ENCODE measurements at places on chromosomes 3 and 15. TPM values are rescaled to one million over a fixed set of nuclear protein-coding genes. Genes with fewer than 3 reads are reported as not detected.

DNA sequence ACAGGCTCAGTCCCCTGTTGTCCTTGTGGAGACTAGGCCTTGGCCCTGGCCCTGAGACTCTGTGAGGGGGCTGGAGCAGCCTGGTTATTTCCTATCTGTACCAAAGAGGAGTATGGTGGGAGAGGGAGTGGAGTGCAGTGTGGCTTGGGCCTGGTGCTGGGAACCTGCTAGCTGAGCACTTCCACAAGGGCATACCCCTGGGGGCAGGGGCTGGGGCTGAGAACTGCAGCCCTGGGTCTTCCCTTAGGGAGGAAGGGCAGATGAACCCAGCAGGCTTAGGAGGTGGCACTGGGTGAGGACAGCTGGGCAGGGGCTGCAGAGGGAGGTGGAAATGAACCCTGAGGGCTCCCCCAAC lies 3.5 kb upstream of the CHST14 start:
- DNase-seq = no peak

GRCh38 chr3:102573483-102574028 lies 138.7 kb downstream of the ZPLD1 start:
- no peak for DNase-seq

The NR2E3 gene
- not detected for total RNA-seq

DNA sequence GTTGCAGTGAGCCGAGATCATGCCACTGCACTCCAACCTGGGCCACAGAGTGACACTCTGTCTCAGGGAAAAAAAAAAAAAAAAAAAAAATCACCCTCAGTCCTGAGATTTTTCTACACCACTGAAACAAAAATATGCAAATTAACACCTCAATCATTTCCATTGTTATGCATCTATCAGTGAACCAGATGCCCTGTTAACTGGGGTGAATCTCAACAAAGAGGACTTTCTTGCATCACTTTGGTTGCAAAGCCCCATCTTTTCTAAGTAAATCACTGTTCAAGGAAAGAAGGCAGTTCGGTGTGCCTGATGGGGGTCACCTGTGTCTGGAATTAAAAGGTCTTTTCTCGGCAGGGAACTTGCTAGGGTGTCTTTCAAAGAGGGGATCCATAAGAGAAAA lies 421.6 kb downstream of the EPHB1 start:
- DNase-seq = no peak

The AADACL2 gene
- not detected for total RNA-seq

DNA sequence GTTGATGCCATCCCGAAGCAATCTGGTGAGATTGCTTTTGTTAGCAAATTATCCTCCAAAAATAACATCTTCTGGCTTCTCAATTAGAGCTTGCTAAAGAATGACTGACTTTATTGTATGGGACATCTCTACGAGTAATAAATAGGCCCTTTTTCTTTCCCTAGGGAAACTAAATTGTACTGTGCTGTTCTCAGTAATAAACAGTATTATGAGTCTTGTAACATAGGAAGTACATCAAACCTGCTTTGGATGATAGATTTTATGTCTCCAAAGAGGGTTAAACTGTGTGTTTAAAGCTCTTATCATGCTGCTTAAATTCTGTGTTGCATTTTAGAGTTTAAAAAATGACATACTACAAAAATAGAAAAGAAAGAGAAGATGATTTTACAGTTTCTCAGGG lies 153.4 kb upstream of the THRB start:
- DNase-seq = no peak

- no peak for DNase-seq
These were observed 34.5 kb upstream of the SKOR1 start for GRCh38 chr15:67790610-67791319.

DNA sequence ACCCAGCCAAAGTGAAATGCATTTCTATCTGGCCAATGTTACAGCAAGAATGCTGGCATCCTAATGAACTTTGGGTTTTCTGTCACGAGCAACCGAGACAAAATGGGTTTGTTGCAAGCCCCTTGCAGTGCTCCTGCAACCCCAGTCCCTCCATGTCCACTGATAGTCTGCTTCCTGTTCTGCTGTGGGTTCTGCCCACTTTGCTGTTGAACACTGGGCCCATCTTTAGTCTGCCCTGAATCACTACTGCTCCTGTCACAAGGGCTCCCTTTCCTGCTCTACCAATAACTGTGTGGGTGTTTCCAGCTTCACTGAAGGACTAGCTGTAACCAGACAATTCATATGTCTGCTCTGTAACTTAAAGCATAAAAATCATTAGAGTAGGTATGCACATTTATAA lies 12.7 kb upstream of the OXSR1 start:
- no peak for DNase-seq

The MEX3B gene
- 2.5 TPM for total RNA-seq

- DNase-seq = peak; percentile 24
These were observed 38.2 kb downstream of the CORO2B start for GRCh38 chr15:68617001-68617400.

The TMEM266 gene
- not detected for total RNA-seq

- no peak for DNase-seq
These were observed 689.7 kb upstream of the BCHE start for GRCh38 chr3:166526881-166527280.

DNA sequence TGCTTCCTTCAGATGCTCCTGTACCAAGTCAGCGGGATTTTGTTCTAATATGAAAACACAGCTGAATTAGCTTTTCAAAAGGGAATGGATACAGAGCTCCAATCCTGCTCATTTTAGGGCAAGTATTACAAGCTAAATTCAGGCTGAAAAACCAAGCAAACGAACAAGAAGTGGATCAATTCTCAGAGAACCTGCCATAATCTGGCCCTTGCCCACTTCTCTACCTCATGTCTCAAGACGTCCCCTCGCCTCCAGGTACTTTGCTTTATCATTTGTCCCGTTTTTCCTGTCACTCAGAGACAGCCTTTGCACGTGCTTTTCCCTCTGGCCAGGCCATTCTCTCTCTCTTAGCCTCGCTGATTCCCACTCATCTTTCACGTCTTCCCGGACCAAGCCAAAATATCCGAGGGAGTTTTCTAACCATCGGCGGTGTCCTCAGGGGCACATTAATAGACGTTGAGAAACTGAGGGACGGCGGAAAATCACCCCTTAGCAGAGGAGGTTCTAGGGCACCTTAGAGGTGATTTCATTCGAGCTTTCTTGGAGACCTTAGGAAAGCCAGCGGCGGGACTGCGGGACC lies 654 bp downstream of the SUSD5 start:
- DNase-seq = no peak

The TM4SF1 gene
- total RNA-seq = 103 TPM

The TRH gene
- total RNA-seq = not detected

The SLC24A5 gene
- total RNA-seq = not detected

- no peak for DNase-seq
These were observed 63.8 kb upstream of the EPHB3 start for GRCh38 chr3:184497804-184498203.

GRCh38 chr3:127482216-127483004 lies 108.1 kb downstream of the TPRA1 start:
- no peak for DNase-seq

DNA sequence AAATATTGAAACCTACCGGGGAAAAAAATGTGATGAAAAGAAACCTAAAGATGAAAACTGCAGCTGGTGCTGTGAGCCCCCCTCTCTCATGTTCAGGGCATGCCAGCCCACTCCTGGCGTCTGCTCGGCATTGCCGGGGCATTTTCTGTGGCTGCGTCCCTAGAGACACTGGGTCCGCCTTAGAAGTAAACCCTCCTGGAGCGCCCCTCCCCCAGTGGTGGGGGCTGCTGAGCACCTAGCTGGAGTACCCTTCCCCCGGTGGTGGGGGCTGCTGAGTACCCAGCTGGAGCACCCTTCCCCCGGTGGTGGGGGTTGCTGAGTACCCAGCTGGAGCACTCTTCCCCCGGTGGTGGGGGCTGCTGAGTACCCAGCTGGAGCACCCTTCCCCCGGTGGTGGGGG lies 24.5 kb upstream of the GABRA5 start:
- DNase-seq = no peak

DNA sequence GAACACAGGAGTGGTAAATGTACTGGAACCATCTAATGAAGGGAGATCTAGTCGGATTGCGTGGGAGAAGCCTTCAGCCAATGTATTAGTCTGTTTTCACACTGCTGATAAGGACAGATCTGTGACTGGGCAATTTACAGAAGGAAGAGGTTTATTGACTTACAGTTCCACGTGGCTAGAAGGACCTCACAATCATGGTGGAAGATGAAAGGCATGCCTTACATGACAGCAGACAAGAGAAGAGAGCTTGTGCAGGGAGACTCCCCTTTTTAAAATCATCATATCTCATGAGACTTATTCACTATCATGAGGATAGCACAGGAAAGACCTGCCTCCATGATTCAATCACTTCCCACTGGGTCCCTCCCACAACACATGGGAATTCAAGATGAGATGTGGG lies 17.0 kb downstream of the HRG start:
- no peak for DNase-seq

The LRRIQ4 gene
- not detected for total RNA-seq

- DNase-seq = no peak
These were observed 9.8 kb downstream of the RPL15 start for GRCh38 chr3:23926736-23927135.

DNA sequence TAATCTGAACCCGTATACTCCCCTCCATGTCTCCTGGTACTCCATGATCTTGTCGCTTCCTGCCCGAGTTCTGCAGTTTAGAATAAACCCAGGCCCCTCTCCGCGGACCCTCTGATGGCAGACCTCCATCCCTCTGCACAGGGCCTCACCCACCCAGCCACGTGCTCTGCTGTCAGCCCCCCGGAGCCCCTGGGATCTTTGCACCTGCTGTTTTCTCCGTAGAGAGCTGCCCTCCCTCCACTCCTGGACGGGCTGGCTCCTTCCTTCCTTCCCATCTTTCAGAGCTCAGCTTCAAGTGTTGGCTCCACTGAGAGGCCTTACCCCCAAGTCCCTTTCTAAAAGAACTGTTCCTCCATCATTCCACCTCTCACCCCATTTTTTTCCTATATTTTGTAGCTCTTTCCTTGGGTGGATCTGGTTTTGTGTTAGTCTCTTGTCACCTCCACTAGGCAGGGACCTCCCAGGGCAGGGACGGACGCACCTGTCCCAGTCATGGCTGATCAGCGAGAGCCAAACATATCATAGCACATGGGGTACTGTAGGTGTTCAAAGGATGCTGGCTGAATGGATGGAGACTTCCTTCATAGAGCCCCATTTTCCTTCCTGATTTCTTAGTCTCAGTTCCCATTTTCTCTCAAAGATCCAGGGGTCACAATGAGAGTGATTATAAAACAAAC lies 106.6 kb downstream of the VGLL4 start:
- no peak for DNase-seq

DNA sequence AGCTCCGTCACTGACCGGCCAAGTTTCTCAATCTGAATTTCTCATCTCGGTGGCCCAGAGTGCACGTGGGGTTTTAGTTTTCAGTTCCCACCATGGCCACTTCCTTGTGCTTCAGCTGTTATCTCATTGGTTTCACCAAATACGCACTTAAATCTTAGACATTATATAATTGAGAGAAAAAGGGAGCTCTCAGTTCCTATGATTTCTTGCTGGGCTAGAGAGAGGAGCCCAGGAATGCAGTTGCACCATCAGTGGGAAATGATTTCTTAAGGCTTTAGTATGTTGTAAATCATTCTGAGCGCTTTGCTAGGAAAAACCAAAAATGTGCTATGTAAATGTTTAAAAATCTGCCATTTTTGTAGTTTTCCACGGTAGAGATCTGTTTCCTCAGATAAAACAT lies 53.2 kb downstream of the OXNAD1 start:
- DNase-seq = no peak

GRCh38 chr3:126494204-126494969 lies 18.7 kb upstream of the ZXDC start:
- no peak for DNase-seq

The GATM gene
- total RNA-seq = 9.3 TPM

GRCh38 chr3:16653712-16654111 lies 48.5 kb upstream of the DAZL start:
- DNase-seq = no peak

DNA sequence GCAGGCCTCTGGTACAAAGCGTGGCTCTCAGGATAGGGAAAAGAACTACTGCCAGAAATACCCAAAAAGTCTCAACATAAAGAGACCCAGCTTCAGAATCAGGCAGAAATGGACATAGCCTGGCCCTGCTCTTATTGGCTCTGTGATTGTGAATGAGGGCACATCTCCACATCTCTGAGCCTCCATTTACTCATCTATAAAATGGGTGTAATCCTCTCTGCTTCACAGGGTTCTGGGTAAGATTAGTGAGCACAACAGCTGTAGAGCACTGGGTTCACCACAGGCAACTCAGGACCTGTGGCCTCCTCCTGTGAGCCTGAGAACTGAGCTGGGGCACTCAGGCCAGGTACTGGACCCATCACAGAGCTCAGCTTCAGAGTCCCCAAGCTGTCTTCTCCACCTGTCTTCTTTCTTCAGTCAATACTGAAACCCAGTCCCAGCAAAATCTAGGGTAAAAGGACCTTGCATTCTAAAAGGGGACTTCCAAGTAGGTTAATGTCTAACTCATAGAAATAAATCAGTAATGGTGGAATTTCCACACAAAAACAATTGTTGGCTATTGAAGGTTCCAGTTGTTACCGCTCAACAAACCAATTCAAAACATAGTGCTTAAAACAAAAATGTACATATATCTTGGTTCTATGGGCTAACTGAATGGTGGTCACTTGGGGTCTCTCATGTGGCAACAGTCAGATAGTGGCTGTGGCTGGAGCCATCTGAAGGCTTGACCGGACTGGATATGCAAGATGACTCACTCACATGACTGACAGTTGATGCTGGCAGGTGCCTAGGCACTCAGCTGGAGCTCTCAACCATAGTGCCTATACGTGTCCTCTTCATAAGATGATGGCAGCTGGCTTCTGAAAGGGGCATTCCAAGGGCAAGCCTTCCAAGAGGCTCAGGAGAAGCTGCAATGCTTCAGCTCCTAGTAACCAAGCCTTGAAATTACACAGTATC lies 47.3 kb downstream of the TRIM42 start:
- DNase-seq = no peak

The PGBD4 gene
- 2.0 TPM for total RNA-seq

- DNase-seq = no peak
These were observed 73.2 kb downstream of the SUCNR1 start for GRCh38 chr3:151946606-151947005.

GRCh38 chr3:16088496-16088895 lies 86.0 kb upstream of the GALNT15 start:
- DNase-seq = no peak

The CHDH gene
- total RNA-seq = 3.7 TPM

- no peak for DNase-seq
These were observed 23.2 kb downstream of the SPTBN5 start for GRCh38 chr15:41870689-41871081.

DNA sequence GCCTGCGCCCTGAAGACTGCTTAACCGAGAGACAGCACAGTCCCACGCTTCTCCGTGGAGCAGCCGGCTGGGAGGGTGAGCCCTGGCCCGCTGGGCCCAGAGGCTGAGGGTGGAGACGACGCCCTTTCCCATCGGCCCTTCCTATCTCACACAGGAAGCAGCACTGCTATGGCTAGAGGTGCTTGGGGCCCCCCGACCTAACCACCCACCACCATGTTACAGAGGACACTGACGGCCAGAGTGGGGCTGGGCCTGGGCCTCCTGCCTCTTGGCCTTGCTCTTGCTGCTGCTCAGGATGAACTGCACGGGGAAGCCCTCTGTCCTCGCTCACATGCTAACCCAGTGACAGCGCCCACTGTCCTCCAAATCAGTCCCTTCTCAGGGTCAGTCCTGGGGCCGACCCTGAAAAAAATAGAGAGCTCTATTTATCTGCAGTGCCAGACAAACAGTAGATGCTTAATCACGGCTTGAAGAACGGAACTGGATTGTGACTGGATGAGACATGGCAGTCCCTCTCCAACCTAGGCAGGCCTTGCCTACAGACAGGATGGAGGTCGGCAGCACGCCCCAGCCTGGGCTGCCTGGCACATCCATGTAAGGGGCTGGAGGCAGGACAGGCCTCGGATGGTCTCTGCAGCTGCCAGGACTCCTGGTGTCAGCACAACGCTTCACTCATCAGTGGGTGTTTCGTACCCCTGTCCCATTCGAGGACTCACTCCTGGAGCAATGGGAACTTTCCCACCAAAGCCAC lies 14.2 kb downstream of the TMEM44 start:
- no peak for DNase-seq
